ENCODE measurements at places on chromosomes 1 and 21. TPM values are rescaled to one million over a fixed set of nuclear protein-coding genes. Genes with fewer than 3 reads are reported as not detected.

- DNase-seq = peak; percentile 10
These were observed 29.0 kb upstream of the SLC19A2 start for GRCh38 chr1:169514566-169515270.

FCRL3 gene
- not detected for total RNA-seq

ITLN2 gene
- not detected for total RNA-seq

GRCh38 chr1:119795261-119796200 is 15.7 kb downstream of the REG4 start:
- no peak for DNase-seq

RNF207 gene
- total RNA-seq = 6.4 TPM

CYP4B1 gene
- total RNA-seq = not detected

- DNase-seq = no peak
These were observed 3.4 kb downstream of the POU3F1 start for GRCh38 chr1:38043036-38043747.

DNA sequence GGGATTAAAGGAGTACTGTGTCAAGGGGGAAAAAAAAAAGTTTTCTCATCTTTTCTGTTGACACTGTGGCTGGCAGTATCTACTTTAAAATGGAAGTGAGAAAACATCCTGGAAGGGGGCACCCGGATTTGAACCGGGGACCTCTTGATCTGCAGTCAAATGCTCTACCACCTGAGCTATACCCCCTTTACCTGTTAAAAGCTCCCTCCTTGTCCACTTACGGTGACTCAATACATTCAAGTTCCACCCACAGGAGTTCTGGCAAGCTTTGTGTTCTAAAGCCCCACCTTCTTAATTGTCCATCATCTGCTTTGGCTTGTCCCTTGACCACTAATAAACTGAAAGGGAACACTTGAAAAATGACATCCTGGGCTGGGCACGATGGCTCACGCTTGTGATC is 68.2 kb downstream of the FNBP1L start:
- no peak for DNase-seq

S100A2 gene
- total RNA-seq = 4.5 TPM

DNA sequence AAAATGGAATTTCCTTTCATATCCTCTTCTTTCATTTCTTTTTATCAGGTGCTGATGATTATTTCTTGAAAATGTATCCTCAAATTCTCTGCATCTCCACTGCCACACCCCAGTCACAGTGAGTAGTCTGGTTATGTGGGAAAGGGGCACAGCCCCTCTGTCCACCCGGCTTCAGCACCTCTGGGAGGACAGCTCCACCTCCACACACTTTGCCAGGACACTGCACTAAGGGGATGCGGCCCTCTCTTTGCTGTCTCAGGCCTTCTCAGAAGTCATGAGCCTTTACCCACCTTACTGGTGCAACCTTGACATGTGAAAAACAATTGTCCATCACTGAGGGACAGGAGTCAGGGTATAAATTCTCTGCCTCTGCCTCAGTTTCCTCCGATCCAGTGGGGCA is 433.1 kb downstream of the PCP4 start:
- no peak for DNase-seq

GRCh38 chr1:36161641-36162531 is 5.9 kb downstream of the MAP7D1 start:
- DNase-seq = no peak

DNA sequence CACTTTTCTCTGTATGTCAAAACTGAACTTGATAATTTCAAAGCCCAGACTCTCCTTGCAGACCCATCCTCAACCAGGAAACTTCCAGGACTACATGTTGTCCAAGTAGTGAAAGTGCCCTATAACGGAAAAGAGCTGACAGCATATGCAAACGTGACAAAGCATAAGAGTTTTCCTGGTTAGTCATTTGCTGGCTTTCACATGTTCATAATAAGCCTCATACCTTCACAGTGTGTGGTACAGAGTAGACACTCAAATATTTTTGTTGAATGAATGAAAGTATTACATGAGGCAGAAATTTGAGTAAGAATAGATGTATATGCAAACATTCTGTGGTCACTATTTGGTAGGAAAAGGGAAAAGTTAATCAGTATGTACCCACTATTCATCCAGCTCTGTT is 473.3 kb downstream of the MRPL39 start:
- DNase-seq = no peak

GRCh38 chr1:38941527-38942019 is at the start of gene RHBDL2:
Gene RHBDL2, minus strand, starts transcription at chr1:38941830. Its CDS starts 22,618 bp downstream, at chr1:38919212.
- DNase-seq = no peak

DNA sequence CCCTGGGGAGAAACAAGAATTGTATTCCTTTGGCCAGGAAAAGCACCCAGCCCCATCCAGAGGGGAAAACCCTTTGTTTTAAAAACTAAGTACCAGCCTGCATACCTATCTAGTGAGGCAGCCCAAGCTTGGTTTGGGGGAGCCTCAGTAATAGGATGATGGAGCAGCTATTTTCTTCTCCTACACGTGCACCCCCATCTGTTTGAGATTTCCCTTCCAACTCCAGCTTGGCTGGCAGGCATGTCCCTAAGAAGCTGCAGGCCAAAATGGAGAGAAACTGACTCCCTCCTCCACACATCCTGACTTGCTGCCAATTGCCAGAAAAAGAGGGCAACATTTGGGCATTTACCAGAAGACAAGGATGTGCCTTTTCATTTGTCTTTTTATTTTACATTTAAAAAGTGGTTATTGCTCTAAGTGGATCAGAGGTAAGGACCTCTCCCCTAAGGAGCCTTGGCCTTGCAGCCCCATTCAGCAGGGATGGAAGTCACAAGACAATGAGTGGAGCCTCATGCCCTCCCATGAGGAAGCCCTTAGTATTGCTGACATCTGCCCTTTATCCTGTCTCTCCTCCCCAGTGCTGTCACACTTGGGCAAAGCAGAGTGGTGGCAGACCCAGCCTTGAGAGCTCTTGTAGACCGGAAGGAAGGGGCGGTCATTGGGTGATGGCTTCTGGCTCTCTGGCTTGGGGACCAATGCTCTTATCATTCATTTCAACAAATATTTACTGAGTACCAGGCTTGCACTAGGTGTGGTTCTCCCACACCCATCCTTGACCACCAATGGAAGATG is 8.6 kb downstream of the FNDC5 start:
- no peak for DNase-seq

- no peak for DNase-seq
These were observed 5.9 kb upstream of the TTC22 start for GRCh38 chr1:54806931-54807611.

LDLRAD1 gene
- not detected for total RNA-seq

SEMA6C gene
- total RNA-seq = 8.9 TPM

- DNase-seq = no peak
These were observed 9.4 kb downstream of the MRPS6 start for GRCh38 chr21:34082769-34083168.

- peak; percentile 89 for DNase-seq
These were observed 53.4 kb upstream of the ATP5PO start for GRCh38 chr21:33968995-33969348.

LHX8 gene
- total RNA-seq = not detected
